ENCODE measurements at places on chromosomes 6 and 20.
A peak's percentile ranks its signal among the peaks of the same experiment; 100 is the strongest.

DNA sequence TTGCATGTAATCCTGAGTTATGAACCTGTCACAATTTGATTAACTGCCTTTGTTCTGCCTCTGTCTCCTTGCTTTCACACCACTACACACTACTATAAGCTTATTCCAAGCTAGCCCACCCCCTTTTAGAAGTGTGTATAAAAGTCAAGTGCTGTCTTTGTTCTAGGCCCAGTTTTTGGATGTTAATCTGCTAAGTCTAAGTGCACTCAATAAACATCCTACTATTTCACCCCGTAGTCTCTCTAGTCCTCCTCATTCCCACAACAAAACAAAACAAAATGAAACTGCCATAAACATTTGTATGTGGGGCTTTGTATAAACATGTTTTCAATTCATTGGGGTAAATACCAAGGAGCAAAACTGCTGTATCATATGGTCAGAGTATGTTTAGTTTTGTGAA, 16.1 kb upstream of the SPACA1 start:
- no peak for DNase-seq

DNA sequence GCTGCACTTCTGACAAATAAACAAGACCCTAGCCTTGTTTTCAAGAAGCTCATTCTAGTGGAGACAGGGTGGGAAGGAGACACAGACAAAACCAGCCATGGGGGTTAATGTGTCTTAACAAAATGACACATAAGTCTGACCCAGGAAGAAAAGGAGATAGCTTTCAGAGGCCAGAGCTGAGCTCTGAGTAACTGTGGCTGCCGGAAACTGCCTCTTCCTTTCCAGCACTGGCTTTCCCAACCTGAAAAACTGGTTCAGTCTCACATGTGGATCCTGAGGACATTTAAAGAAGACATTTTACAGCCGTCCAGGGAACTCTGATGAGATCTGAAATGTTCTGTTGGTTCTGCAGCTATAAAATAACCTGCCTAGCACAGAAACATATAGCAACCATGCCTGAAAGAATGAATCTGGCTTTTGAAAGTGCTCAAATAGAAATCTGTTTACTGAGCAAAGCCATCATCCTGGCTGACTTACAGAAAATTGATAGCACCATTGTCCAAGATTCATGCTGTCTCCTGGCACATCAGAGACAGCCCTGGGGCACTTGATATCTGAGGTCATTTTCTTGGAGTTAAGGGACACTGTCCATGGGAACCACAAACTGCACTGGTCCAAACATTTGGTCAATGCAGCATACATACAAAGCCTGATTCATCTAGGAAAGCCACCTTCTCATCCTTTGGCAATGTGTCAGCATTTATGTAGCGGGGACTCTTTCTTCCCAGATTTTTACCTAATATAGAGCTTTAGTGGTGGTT, 83.2 kb upstream of the PAX1 start:
- DNase-seq, result no peak

DNA sequence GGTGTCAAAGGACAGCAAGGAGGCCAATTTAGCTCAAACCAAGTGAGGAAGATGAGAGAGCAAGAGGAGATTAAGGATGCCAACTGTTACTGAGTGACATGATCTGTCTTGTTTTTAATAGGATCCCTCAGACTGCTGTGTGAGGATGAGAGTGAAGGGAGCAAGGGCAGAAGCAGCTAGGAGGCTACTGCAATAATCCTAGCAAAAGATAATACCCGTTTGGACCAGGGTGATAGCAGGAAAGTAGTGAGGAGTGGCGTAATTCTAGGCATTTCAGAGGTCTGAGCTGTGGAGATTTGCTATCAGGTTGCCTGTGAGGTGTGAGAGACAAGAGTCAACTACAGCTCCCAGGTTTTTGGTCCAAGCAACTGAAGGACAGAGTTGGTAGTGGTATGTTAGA, 14.7 kb downstream of the UBE2V1 start:
- no peak for DNase-seq

DNA sequence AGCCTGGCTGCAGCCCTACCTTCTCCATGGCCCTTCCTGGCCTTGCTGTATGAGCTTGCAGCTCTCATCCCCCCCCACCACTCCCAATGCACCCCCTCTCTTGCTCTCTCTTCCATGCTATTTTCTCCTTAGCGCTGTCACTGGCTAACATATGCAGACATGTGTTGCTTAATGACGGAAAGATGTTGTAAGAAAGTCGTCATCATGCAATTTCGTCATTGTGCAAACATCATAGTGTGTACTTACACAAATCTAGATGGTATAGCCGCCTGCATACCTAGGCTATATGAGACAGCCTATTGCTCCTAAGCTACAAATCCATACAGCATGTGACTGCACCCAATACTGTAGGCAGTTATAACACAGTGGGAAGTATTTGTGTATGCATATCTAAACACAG, 27.0 kb downstream of the ANGPT4 start:
- DNase-seq, result no peak

DNA sequence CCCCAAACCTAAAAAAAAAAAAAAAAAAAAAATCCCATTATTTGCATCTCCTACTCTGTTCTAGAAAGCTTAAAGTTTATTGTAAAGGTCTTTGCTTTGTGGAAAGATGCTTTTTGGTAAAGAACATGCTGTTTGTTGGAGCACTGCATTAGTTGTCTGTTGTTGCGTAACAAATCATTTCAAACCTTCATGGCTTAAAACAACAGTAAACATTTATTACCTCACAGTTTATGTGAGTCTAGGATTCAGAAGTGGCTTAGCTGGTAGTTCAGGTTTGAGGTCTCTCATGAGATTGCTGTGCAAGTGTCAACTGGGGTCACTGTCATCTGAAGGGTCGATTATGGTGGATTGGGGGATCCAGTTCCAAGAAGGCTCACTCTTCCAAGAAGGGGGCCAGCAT, 155.2 kb upstream of the ZFP64 start:
- DNase-seq, result no peak

DNA sequence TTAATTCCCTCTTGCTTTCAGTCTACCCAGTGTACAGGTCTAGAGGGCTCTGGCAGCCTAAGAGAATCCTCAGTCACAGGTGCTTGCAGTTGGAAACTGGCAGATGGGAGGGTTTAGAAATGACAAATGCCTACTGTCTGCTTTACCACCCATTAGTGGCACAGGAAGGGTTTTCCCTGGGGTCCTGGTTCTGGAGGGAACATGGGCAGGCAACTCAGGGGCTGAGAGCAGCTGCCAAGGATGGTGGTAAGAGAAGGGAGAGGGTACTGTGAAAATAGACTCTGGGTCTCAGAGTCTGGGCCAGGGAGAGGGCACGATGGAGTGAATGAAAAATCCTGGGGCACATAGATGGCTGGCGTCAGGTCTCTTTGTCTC, 103.5 kb downstream of the TCP11 start:
- no peak for DNase-seq

DNA sequence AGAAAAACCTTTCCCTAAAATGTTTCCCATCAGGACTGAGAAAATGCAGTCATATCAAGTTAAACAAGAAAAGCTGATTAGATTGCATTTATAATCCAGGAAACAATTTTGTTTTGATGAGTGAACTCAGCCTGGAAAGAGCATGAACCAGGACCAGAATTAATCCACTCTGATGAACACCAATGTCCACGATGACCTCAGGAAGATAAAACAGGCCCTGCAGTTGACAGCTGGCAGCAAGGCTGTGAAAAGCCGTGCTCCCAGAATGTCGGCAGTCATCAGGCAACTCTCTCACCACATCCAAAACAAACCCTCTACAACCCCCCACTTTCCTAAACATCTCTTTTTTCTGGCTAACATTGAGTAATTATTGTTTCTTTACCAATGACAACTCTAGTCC, 74.0 kb upstream of the PROKR2 start:
- DNase-seq, result no peak

GRCh38 chr6:156953127-156953478, 175.9 kb downstream of the ARID1B start:
- DNase-seq, result no peak

DNA sequence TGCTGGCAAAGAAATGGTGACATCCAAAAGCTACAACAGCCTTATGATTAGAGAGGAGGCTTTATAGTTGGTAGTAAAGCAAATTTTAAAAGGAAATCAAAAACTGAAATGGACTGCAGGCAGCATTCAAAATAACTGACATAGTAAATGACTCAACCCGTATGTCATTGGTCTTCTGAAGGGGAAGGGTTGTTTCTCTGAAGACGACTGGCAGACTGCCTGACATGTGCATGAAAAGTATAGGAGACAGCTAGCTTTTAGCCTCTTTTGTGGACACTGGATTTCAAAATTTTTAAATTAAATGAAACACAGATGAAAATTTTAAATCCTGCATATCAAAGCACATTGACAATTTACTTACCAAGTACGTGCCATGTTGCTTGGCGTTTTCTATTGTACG, 90.7 kb downstream of the TRMT6 start:
- no peak for DNase-seq

DNA sequence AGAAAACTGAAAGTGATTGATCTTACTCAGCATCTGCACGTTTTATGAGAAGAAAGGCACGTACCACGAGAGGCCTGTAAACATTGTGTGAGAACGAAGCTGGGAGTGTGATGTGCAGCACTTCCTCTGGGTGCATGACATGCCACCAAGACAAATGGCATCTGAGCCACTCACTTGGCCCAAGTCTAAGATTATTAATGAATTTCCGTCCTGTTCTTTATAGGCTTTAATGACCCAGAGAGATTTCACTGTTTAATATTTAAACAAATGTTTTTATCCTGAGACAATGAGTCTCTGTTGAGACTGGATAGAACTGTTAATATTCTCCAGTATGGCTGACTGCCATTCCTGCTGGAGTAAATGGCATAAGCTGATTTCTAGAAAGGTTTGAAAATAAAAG, 172.6 kb upstream of the PHACTR1 start:
- DNase-seq, result no peak

GRCh38 chr6:128095362-128095761, 194.5 kb upstream of the THEMIS start:
- DNase-seq, result no peak

DNA sequence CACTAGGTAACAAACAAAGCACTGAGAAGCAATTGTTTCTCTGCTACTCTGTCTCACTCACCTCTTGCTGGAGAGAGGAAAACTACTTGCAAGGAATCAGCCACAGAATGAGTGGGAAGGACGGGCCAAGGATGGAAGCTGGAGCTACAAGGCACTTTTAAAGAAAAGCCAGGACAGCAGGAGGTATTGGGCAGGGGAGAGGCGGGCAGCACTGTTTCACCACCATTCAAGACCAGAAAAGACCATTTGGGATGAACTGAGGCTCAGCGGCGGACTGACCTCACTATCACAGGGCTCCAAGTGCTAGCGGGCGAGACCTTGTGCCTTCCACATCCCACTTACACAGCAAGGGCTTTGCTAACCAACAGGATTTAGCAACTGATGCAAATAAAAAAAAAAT, 137.4 kb downstream of the IPCEF1 start:
- peak; percentile 37 for DNase-seq

- no peak for DNase-seq
These were observed 29.9 kb upstream of the MYO6 start for GRCh38 chr6:75719133-75719532.

DNA sequence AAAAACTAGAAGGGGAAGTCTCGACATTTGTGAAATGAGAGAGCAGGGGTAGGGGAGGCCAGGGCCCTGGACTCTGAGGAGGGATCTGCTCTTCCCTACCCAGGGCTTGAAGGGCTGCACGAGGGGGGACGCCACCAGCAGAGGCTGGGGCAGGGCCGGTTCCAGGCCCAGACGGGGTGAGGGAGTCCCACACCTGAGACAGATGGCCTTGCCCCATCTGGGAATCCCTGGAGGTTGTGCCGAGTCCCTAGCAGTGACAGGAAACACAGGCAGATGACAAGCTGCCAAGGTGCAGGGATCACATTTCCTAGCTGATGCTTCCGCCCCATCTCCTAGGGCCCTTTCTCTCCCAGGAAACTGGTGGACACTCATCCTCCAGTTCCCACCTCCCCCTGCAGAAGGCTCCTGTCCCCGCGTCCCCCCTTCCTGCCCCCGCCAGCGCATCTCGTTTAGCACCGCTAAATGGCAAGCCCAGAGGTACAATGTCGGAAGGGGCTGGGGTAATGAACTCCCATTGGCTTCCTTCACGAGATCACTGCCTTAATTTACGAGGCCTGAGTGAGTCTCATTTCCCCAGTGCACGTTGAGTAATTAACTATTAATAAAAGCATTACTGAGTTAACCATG, 35.2 kb upstream of the CDH22 start:
- DNase-seq, result no peak
